ENCODE measurements at places on chromosomes 11 and 22. TPM values are rescaled to one million over a fixed set of nuclear protein-coding genes. Genes with fewer than 3 reads are reported as not detected.

DNA sequence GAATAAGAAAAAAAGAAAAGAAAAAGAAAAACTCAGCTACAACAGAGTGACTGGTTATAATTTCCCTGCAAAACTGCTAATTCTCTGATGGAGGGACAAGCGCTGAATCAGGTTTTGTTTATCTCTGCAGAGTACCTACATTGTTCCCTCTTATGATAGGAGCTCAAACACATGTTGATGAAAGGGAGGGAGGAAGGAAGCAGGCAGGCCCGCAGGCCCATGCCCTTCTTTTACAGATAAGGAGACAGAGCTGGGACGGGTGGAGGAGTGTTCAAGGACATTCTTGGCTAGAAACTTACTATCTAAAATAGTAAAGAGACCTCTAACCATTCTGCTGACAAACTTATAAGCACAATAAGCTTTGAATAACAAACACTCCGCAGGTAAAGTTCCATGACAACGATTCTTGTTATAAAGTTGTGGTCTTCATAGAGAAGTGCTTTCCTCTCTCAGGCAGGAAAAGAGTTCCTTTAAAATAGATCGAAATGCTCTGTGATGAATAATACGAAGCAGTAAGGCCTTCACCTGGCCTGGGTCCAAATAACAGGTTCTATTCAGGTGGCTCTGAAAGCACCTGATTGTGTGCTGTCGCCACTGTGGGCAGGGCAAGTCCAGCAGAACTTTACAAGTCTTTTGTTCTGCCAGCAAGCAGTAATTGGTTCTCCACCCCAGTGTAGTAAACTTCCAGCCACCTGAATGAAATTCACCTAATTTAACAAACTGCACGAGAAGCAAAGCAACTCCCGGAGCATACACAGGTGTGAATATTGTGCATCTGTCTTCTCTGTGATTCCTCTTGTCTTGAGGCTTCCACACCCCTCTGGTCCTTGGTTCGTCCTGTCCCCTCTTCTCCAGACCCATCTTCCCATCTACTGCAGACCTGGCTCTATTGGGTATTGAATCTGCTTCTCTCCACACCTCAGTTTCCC lies 15.3 kb upstream of the MICAL2 start:
- DNase-seq, result no peak

The OR8A1 gene
- total RNA-seq, result not detected

DNA sequence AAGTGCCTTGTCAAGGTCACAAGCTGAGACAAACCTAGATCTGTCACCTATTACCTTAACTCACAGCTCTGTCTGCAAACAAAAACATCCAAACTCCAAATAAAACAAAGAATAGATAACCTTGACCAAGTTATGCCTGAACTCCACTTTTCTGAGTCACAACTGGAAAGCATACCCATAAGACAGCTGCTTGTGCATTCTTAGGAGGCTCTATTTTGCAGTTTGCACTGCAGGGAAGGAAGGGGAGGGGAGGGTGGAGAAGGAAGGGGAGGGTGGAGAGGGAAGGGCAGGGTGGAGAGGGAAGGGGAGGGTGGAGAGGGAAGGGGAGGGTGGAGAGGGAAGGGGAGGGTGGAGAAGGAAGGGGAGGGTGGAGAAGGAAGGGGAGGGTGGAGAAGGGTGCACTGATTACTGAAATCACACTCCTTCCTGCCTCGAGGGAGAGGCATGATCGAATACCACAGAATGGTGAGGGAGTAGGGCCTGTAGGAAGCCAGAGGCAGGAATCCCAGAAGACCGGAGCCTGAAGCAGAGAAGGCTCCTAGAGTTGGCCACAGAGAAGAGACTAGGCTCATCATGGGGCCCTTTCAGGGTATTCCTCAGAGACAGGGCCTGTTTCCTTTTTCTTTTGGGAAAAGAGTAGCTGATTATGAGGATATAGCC lies 5.7 kb upstream of the OR52K2 start:
- no peak for DNase-seq

DNA sequence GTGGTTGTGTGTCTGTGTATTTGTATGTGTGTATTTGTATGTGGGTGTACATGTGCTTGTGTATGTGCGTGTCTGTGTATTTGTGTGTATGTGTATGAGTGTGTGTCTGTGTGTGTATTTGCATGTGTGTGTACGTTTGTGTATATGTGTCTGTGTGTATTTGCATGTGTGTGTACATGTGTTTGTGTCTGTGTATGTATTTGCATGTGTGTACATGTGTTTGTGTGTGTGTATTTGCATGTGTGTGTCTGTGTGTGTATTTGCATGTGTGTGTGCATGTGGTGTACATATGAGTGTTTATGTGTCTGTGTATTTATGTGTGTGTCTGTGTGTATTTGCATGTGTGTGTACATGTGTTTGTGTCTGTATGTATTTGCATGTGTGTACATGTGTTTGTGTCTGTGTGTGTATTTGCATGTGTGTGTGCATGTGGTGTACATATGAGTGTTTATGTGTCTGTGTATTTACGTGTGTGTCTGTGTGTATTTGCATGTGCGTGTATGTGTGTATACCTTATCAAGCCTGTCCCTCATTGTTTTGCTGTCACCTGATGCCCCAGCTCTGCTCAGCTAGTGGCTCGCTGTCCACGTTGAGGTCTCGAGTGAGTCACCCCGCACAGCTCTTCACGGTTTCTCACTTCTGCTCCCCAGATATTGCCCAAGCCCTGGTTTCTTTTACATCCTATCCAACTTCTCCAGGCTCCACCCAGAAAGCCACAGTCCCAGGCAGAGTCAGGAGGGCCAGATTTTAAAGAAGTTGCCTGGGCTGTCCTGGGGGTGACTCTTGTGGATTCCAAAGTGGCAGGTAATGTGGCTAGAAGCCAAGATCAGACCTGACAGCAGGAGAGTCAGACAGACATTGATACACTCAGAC lies 15.2 kb downstream of the MB start:
- DNase-seq, result no peak

The MAPK8IP2 gene
- total RNA-seq, result 3.4 TPM

The MN1 gene
- 22.1 TPM for total RNA-seq

DNA sequence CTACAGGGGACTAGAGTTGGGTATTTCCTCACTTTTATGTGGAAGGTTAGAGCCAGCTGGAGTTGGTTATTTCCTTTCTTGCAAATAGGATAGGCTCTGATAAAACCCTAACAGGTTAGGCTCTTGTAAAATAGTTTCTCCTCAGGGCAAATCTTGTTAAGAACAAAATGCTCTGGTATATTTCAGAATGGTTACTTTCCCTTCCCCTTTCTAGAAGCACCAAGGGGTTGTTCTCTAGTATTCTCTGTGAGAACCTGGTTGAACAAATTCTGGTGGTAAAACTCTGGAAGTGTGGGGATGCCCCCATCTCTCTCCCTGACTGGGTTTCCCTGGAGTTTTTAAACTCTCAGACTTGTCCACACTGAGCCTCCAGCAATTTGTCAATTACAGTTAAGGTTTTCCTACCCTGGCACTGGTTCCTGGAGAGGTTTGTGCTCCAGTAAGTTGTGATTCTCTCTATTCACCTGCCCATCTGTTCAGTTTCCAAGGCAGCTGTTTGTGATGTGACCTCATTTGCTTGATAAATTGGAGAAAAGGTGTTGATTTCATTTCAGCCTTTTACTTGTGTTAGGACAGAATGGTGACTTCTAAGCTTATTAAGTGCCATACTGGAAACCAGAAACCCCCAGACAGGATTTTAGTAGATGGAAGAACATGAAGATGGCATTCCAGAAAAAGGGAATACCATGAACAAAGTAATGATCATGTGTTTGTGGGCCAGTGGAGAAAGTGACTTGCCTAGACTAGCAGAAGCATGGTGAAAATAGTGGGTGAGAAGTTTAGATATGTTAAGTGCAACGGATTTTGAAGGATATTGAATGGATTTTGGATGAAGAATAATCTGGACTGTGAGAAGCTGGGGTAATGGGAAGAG lies 64.6 kb downstream of the EXT2 start:
- DNase-seq, result no peak
